ENCODE measurements at places on chromosomes 7 and 10.
A peak's percentile ranks its signal among the peaks of the same experiment; 100 is the strongest.

- DNase-seq, result no peak
Observed at GRCh38 chr10:22374489-22375126, 29.3 kb downstream of the SPAG6 start.

DNA sequence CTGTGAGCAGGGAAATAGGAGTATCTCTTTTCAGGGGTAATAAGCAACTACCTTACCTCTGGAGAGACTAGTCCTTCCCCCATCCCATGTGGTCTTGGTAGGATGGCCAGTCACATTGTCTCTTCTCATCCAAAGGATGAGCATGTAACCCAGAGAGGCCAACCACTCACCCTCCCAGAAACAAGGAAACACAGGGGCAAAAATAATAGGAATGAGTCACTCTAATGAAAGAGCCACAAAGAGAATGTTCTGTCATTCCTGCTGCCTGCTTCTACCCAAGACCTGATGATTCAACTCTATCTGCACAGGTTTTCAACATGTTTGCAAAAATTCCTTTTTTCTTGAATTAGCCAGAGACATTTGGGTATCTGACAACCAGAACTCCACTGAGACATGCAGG is 99.3 kb upstream of the NFE2L3 start:
- DNase-seq, result no peak

- DNase-seq, result peak; percentile 7
Observed at GRCh38 chr10:58177362-58177947, 90.2 kb downstream of the IPMK start.

- no peak for DNase-seq
Observed at GRCh38 chr7:44762300-44762699, 13.7 kb downstream of the ZMIZ2 start.

GRCh38 chr7:17181482-17181881 is 117.0 kb upstream of the AHR start:
- DNase-seq, result no peak

GRCh38 chr10:4080225-4080805 is 295.3 kb upstream of the KLF6 start:
- DNase-seq, result no peak

DNA sequence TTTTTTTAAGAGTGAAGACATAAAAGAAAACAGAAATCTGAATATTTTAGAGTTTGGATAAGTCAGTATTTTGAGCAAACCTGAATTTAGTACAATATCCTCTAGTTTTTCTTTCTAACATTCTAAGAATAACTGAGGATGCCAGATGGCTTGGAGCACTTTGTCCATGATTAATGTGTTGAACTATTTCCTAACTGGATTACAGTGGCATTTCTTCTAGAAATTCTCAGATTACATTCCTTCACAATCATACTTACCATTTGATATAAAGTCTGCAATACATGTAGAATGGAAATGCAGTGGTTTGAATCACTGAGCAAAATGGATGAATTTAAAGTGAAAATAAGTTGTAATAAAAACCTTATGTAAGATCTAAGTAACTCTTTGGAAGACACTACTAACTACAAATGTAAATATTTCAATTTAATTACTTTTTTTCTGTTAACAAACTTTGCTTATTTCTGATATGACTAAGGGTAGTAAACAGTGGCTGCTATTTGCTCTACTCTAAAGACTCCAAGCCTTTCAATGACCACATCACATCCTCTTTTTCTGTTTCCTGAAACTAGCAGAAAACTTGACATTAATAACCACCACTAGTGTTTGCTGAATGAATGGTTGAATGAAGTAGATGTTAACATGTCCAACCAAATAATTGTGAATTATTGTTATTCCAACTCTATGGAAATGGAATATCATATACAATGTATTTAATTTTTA is 102.8 kb downstream of the PRKG1 start:
- no peak for DNase-seq

- peak; percentile 80 for DNase-seq
Observed at GRCh38 chr10:19815731-19816410, 361 bp upstream of the PLXDC2 start.

DNA sequence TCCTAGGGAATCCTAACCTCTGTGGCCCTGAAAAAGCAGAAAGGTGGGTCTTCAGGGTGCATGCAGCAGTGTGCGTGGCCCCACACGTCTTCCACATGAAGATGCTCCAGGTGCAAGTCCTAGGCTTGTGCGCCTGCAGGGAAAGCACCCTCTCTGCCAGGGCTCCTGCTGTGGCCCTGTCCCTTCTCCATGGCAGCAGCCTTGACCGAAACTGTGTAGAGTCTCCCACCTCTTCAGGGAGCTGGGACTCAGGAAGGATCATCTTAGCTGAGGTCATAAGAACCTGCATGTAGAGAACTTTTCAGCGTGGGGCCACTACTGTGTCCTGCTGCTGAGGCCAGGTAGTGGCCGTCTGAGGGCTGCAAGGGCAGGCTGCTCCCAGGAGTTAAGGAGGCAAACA is 6.3 kb upstream of the CSGALNACT2 start:
- no peak for DNase-seq

GRCh38 chr7:40341836-40342235 is 207.0 kb downstream of the SUGCT start:
- DNase-seq, result no peak

DNA sequence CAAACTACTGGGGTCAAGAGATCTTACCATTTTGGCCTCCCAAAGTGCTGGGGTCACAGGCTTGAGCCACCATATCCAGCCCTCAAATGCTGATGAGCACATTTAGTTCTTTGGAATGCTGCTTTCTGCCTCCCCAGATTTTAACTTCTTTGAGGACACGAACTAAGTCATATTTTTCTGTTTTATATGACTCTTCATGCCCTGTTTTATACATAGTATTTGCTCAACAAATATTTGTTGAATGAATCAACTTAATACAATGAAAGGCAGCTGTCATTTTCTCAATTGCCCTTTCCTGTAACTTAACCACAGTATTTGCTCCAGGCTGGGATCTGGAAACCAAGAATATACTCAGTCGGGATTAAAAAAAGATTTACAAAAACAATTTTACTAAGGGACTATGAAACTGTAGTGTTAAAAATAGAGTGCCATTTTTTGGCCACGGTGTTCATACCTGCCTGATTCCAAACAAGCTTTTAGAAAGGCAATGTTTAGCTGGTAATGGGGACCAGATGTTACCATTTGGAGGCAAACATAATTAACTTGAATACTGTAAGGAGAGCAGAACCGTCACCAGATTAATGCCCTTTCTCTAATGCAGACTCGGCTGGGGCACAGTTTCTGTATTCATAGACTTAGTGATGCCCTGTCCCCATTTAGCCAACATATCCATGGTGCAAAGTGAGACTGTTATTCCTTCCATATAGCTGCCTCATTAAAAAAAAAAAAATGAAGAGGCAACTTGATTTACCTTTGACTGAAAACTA is 117.6 kb downstream of the NRP1 start:
- DNase-seq, result no peak

- no peak for DNase-seq
Observed at GRCh38 chr7:12074889-12075288, 136.2 kb upstream of the TMEM106B start.

DNA sequence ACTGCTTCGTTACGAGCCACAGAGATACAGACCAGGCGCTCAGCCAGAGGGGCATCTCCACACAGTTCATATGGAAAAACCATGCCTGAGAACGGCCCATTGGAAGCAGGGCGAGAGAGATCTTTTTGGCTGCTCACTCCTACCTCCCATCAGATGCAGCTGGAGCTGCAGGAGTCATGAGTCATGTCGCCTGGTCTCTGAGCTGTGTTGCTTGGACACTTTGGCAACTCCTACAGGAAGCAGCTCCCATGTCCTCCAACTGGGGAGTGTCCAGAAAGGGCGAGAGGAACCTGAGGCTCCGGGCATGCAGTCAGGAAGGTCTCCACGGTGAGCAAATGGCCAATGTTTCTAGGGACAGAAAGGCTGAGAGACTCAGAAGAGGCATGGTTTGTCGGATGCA is 24.9 kb downstream of the INSIG1 start:
- no peak for DNase-seq

DNA sequence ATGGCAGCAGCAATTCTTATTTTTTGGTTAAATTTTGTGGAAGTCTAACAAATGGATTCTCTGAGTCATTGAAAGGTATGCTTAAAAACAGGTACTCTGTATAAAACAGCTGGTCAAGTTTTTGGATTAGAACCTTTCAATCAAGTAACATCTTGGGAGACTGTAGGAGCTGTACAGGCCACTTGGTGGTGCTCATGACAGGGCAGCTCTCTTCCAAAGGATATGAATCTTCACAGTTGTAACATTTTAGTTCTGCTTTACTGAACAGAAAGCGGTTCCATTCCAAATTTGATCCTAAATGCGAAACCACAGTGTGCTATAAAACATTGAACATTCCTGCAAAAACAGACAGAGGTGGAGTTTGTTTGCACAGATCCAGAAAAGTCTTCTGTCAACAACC is 44.5 kb upstream of the AGR3 start:
- peak; percentile 11 for DNase-seq

DNA sequence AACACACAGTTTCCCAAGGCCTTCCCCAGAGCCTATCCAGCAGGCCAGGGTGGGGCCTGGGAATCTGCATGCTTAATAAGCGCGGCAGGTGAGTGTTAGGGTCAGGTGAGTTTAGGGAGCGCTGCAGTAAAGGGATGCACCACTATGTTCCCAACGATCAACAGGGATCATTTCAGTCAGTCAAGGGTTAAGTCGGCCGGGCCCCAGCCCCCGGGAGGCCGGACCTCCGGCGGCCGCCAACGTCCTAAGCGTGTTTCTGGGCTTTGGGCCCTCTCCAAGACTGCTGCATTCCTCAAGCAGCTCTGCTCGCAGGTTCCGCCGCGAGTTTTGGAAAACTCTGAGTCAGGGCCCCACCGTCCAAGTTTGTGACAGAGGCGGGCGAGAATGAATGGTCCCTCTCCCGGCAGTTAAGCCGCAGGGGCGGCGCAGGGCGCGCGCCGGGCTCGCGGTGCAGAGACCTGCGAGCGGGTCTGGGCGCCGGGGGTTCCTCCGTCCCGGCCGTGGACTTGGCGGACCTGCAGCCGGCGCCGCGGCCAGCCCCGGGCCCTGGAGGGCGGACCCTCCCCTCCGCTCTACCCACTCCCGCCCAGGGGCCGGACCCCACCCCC is 81.6 kb downstream of the ARHGAP22 start:
- DNase-seq, result no peak

- DNase-seq, result no peak
Observed at GRCh38 chr7:4078580-4078979, 603.5 kb upstream of the FOXK1 start.

DNA sequence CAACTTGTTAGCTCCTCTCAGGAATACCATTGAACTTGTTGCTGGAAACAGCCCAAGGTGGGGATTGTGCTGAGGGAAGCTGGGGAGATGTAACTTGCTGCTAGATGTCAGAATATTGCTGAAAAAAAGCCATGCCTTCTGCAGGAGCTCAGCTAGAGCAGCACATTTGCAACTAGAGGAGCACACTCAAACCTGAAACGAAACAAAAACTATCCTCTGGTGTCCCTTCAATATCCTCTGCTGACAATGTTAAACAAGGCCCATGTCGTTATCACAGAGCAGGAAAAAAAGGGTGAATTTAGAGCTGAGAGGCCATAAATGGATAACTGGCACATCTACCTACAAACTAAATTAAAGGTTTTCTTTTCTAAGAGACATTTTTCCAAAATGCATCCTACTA is 53.7 kb upstream of the MACC1 start:
- DNase-seq, result no peak

- no peak for DNase-seq
Observed at GRCh38 chr7:150368884-150369747, 494 bp downstream of the REPIN1 start.

- no peak for DNase-seq
Observed at GRCh38 chr7:69957661-69958060, 359.4 kb downstream of the AUTS2 start.

DNA sequence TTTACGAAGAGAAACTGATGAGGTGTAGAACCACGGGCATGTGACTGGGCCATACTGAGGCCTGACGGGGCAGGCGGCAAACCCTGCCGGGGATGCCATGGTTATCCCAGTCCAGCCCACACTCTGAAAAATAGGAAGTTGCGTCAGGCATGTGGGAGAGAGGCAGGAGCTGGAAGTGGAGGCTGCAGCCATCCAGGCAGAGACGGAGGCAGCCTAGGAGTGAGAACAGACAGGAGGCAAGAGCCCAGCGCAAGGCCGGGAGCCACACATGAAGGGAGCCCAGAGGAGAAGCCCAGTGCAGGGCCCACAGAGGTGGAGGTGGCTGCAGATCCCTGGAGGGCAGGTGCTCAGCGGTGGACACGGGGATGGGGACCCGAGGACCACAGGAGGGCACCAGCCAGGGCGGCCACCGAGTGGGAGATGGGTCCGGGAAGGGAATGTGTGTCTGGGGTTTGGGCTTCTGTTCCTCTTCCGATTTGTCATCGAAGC is 175.2 kb upstream of the PPP2R2D start:
- DNase-seq, result no peak

- no peak for DNase-seq
Observed at GRCh38 chr10:108850138-108850854, 1073.0 kb downstream of the XPNPEP1 start.

- DNase-seq, result no peak
Observed at GRCh38 chr10:95982200-95982599, 61.2 kb upstream of the CCNJ start.

DNA sequence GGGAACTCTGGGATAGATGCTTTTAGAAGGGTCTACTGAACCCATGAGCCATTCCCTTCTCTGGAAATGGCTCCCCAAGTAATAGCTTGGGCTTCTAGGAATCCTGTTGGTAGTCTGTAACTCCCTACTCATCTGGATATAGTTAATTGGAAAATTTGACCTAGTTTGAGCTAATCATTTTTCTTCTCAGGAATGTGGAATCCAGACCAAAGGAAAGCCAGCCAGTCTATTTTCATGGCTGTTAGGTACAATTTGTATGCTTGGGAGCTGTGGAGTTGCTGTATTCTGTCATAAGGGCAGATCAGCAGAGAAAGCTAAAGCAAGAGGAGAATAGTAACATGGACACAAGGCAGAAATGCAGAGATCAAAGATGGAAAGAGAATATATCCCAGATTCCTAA is 71.6 kb upstream of the C1GALT1 start:
- no peak for DNase-seq

DNA sequence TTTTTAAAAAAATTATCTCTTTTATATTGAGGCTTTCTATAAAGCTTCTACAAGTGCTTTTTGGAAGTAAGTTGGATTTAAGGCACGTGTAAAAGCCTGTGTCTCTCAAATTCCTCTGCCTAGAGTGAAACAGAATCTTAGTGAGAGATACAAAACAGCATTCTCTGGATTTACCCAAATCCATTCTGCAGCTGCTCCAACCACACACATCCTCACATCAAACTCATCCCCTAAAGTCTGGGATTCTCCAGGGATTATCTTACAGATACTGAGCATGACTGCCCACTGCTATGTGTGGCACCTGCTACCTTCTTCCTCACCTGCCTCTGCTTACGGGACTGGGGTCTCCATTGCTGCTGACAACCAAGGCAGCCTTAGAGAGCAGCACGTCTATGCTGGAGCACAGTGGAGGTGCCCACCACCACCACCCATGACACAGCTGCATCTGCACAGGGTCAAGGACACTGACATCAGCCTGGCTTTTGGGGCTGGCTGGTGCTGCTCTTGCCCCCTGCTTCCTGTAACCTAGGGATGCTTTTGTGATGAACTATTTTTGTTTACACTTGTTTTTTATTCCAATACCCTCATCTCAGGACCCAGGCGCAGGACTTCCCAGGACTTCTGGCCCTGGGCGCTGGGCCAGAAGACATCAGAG is 139.2 kb upstream of the NAMPT start:
- no peak for DNase-seq

GRCh38 chr10:34290412-34291081 is 524.5 kb downstream of the PARD3 start:
- DNase-seq, result no peak
